ENCODE measurements at places on chromosomes 16 and 17.
A peak's percentile ranks its signal among the peaks of the same experiment; 100 is the strongest.

DNA sequence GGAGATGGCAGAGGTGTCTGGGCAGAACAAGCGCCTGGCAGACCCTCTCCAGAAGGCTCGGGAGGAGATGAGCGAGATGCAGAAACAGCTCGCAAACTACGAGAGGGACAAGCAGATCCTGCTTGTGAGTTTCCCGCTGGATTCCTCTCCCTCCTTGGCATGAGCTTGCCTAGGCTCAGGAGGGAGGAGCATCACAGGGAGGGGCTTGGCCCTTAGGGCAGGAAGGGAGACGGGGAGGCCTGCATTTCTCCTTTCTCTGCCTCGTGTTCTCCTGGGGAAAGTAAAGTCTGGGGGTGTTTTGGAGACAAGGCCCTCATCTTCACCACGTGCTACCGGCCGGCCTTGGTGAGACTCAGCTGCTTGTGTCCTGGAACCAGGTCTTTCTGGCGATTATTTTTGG is 18.0 kb upstream of the DBNDD1 start:
- no peak for DNase-seq

GRCh38 chr16:68000450-68000849 is 1.2 kb upstream of the DPEP2 start:
- no peak for DNase-seq

DNA sequence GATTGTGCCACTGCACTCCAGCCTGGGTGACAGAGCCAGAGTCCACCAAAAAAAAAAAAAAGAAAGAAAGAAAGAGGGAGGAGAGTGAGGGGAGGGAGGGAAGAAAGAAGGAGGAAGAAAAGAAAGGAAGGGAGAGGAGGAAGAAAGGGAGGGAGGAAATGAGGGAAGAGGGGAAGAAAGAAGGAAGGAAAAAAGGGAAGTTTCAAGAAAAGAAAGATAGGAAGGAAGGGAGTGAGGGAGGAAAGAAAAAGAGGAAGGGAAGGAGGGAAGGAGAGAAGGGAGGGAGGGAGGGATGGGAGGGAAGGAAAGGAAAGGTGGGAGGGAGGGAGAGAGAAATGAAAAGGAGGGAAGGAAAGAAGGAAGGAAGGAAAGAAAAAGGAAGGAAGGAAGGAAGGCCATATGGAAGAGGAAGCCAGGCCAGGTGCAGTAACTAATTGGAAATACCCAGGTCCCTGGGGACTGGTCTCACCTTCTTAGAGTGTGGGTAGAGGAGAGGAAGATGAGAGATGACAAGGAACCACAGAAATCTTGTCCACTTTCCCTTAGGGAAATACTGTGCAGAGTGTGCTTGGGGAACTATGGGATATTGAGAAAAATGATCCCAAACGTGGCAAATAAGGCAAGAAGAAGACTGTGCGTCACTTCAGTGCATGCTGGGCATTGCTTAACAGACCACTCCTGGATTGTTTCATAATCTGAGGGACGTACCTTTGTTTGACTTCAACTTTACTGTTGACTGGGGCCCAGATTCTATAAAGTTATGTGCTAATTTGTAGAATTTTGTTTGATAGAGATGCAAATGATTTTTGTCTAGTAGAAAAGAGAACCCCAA is 15.1 kb upstream of the CSNK2A2 start:
- DNase-seq = no peak

GRCh38 chr16:16917191-16917785 is 538.3 kb downstream of the NPIPA7 start:
- DNase-seq = no peak

GRCh38 chr17:77808686-77809425 is 149.6 kb upstream of the TNRC6C start:
- no peak for DNase-seq

DNA sequence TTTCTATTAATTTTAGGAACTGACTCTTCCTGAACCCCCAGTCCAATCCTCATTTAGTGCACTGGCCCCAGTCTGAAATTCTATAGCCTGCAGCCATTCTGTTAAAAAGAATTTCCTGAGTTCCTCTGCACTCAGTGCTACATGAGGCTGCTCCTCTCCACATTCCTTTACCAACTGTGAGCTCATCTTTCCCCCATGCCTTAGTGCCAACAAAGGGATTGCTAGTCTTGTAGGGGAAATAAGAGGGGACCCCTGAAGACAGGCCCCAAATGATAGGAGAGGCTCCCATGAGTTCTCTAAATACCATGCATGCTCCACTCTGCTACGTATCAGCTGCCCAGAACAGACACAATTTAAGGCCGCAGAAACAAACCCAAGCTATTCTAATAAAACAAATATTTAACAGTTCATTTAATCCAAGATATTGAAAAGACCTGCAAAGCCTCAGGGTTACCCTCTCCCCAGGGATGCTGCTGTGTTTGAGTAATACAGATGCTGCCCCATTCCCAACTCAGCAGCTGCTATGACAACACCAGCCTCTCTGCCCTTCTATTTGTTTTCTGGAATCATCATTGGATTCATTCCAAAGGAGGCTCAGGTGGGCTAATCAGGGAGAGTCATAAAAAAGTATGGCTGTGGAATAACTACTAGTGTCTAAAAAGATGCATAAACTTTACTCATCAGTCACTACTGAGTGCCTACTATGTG is 228.5 kb downstream of the TOX3 start:
- no peak for DNase-seq

- DNase-seq = no peak
These were observed 228.3 kb upstream of the WSCD1 start for GRCh38 chr17:5841862-5842261.

DNA sequence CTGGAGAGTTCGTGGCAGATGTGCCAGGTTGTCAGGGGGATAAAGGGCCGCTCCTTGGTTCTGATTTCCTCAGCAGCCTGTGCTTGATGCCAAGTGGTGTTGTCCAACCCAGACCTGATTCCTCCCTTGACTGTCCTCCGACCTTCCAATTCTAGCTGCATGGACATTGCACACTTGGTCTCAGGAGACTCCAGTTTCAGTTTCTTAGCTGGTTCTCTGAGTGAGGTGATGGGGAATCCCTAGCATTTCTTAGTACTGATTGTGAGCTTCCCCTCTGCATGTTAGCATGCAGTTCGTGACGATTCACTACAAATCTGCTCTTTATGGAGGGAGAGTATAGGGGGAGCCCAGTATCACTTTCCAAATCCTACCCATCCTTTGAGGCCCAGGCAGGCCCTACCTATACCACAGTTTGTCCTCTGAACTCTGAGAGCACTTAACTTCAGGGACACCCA is 12.4 kb upstream of the CCR7 start:
- DNase-seq = no peak

GRCh38 chr16:28213396-28213795 is 1.6 kb upstream of the XPO6 start:
- no peak for DNase-seq

DNA sequence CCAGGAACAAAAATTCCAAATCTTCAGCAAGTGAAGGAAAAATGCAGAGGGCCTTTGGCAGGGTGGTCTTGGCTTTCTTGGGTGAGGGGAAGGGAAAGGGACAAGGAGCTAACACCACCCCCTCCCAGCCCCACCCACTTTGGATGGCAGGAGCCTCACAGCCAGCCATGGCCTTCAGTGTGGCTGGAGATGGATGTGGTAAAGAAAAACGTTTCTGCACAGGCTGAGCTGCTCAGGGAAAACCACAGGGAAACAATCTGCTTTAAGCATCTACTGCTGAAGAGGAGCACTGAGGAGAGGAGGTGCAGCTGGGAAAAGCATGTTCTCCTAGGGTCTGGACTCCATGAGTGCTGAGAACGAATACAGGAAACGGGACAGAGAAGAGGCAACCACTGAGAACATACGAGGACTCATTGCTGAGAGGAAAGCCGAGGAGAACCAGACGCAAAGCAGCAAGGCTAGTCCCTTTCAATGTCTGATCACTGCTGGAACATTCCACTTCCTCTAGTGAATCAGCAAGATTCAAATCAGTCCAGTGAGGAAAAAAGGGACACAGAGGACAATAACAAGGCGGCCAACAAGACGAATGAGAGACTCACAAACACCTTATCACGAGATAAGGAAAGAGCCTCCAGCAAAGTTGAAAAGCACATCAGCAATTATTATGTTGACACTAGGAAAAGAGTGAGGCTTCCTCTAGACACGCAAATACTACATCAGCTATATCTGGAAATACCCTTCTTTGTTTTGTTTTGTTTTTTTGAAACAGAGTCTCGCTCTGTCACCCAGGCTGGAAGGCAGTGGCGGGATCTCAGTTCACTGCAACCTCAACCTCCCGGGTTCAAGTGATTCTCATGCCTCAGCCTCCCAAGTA is 41.7 kb downstream of the ZZEF1 start:
- DNase-seq = no peak

- no peak for DNase-seq
These were observed 83.7 kb upstream of the LGALS9 start for GRCh38 chr17:27547301-27547683.

GRCh38 chr16:77960766-77961165 is 61.6 kb upstream of the CLEC3A start:
- no peak for DNase-seq

GRCh38 chr16:81666113-81666512 is 113.0 kb upstream of the PLCG2 start:
- DNase-seq = no peak

GRCh38 chr16:65445313-65446260 is 323.7 kb upstream of the CDH11 start:
- DNase-seq = no peak

DNA sequence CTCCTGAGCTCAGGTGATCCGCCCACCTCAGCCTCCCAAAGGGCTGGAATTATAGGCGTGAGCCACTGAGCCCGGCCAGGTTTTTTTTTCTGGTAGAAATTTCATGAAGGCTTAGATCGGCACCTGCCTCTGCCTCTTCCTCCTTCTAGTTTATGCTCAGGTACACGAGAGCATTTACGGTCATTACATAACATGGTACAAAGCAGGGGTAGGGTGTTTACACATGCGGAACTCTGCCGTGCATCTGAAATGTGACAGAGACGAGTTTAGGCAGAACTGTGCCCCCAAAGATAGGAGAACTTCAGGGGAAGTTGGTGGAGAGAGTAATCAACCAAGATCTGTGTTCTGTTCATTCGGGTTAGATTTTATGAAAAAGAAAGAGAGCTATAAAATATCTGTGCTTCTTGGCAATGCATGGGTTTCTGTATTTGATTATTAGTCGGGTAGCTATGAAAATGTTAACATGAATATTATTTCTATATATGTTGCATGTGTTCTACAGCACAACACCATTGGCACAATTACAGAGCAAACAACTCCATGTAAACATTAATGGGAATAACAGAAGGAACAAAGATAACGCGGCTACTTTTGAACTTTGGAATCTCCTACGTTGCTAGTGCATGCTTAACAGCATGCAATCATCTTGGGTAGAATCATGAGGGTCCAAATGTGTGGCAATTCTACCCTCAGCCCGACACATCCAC is 23.5 kb upstream of the MAP2K6 start:
- no peak for DNase-seq

DNA sequence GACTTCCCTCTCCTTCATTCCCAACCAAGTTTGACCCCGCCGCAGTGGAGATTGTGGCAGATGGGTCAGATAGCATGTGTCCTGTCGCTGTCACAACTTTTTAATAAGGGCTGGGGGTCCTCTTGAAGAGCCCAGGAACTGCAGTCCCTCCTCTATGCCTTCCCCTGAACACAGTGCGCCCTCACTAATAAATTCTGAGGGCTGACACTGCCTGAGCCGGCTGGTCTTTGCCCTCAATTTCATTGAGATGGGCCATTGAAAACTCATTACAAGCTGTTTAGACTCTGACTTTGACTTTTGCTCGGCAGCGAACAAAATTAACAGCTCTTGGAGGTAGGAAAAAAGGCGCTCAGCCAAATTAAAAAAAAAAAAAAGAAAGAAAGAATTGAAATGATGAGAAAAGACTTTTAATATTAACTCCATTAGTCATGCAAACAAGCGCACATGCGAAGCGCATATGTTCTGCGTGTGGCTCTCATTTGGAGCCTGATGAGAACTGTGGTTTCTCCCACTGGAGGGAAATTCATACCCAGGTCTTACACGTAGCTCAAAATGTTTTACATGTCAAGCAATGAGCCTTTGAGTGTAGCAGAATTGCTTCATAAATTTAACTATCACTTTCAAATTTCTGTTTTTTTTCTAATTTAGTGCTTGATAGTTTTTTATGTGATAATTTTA is 704.7 kb downstream of the WWOX start:
- no peak for DNase-seq

GRCh38 chr16:66035096-66035495 is 331.4 kb upstream of the CDH5 start:
- no peak for DNase-seq

GRCh38 chr16:79599256-79599836 is 1.2 kb downstream of the MAF start:
- peak; percentile 4 for DNase-seq

GRCh38 chr17:18187226-18187625 is 3.6 kb downstream of the ALKBH5 start:
- peak; percentile 39 for DNase-seq

DNA sequence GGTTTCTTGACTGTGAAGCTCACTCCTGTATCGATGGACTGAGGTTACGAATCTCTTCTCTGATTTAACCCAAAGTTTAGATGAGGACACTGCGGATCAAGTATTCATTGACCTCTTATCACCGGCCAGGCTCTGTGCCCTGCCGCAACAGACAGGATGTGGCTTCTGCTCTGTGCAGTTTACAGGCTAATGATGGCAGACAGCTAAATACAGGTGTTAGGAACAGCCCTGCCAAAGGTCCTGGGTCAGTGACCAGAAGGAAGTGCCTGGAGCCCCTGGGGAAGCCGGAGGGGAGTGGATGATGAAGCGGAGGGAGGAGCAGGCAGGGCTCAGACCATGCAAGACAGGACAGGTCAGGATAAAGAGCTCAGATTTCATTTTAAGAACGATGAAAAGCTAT is 44.4 kb downstream of the HAPSTR1 start:
- no peak for DNase-seq

DNA sequence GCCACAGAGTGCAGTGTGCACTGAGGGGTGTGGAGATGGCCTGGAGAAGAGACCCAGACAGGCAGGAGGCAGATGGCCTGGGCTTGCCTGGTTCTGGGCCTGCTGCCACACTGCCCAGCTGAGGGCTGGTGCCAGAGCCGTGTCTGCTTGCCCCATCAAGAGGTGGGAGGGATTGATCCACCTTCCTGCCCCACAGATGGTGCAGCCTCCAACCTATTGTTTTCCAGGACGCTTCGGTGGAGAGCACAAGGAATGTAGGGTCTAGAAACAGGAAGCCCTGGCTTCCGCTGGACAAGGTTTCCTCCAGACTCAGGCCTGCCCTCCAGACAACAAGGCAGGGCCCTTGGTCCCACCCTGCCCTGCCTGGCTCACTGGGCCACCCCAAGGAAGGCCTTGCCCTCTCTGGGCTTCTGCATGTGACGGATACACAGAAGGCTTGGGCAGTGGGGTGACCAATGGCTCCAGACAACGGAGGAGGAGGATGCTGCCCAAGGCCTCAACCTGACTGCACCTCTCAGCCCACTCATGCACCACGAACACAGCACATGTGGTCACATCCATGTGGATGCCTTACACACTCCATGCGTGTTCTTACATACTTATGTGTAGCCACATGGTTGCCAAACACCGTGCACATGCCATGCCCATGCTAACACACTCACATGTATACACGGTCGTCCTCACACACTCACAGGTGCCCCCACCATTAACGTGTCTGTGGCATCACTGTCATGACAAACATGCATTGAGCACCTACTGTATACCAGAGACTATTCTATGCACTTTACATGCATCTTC is 6.5 kb upstream of the CDH5 start:
- DNase-seq = no peak

- DNase-seq = no peak
These were observed 60.1 kb downstream of the CYLD start for GRCh38 chr16:50802000-50802399.
